Adrenal gland (tissue), 19 donors: ENCODE measurements at places on chromosomes 2 and 18. TPM values are rescaled to one million over a fixed set of nuclear protein-coding genes. Genes with fewer than 3 reads are reported as not detected.

Gene RELCH
- polyA plus RNA-seq: 25.0 TPM

GRCh38 chr2:134142903-134143302 is 111.0 kb upstream of the MGAT5 start:
- no peak for DNase-seq

- DNase-seq: no peak
Measured at GRCh38 chr2:152245653-152246052, 70.1 kb upstream of the STAM2 start.

- no peak for DNase-seq
Measured at GRCh38 chr2:147027436-147027835, 817.4 kb upstream of the ACVR2A start.

- no peak for DNase-seq
Measured at GRCh38 chr2:77664491-77664890, 142.3 kb upstream of the LRRTM4 start.

DNA sequence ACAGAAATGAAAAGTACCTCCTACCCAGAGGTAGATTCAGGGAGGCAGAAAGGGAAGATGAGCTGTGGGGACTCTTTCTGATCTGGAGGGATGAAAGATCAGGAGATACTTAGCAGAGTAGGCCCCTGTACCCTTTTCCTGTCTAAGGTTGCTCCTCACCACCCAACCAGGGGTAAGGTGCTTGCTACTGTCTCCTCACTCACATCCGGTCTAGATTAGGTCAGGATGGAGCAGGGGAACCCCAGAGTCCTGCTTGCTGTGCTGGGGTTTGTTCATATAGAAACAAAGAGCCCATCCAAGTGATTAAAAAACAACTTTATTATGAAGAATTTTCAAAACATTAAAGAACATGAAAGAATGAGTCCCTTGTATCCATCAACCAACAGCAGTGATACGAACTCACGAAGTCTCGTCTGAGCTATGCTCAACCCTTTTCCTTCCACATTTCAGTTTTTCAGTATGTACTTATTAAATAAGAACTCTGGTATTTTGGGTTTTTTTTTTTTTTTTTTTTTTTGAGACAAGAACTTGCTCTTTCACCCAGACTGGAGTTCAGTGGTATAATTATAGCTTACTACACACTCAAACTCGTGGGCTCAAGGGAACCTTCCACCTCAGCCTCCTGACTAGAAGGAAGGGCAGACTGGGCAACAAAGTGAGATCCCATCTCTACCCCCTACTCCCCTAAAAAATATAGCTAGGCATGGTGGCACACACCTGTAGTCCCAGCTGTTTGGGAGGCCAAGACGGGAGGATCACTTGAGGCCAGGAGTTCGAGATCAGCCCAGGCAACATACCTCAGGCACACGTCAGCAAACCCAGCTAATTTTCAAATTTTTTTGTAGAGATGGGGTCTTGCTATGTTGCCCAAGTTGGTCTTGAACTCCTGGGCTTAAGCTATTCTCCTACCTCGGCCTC is 28.5 kb upstream of the MCFD2 start:
- no peak for DNase-seq

GRCh38 chr2:155842103-155842502 is 490.4 kb downstream of the NR4A2 start:
- no peak for DNase-seq

DNA sequence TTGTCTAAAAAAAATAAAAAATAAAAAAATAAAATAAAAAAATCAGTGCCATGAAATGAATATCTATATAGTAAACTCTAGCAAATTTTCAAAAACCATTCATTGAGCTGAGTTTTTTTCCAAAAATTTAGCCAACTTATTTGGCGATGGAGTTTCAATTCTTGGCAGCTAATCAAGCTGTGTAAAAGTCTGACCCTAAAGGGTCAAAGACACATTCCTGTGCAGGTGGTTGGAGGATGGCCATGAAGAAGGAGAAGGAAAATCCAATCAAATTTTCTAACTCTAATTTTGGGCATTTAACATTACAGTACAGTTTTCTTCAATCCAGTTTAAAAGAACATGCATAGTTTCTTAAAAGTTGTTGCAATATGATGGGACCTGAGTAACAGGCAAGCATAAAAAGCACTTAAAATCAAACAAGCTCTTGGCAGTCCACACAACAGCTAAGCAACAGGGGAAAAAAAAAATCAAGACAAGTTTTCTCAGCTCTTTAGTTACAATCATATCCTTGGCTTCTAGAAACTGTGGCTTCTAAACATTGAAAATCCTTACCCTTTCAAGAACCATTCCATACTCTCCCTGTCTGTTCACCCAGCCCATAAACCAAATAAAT is 54.5 kb downstream of the ACVR1 start:
- no peak for DNase-seq

Gene BOLL
- not detected for polyA plus RNA-seq

GRCh38 chr2:149063177-149063576 is 24.7 kb downstream of the LYPD6B start:
- DNase-seq: no peak
